ENCODE measurements at places on chromosomes 16 and 17. TPM values are rescaled to one million over a fixed set of nuclear protein-coding genes. Genes with fewer than 3 reads are reported as not detected.

PDIA2 gene
- 1.3 TPM for total RNA-seq

- peaks cover 7% of the 10 kb centered on the region for H3K4me1 ChIP-seq
- no peaks in the 10 kb centered on the region for H3K27me3 ChIP-seq
- no peaks in the 10 kb centered on the region for H3K36me3 ChIP-seq
- DNase-seq: no peak
Measured at GRCh38 chr16:69566240-69566980, 644 bp downstream of the NFAT5 start.

DNA sequence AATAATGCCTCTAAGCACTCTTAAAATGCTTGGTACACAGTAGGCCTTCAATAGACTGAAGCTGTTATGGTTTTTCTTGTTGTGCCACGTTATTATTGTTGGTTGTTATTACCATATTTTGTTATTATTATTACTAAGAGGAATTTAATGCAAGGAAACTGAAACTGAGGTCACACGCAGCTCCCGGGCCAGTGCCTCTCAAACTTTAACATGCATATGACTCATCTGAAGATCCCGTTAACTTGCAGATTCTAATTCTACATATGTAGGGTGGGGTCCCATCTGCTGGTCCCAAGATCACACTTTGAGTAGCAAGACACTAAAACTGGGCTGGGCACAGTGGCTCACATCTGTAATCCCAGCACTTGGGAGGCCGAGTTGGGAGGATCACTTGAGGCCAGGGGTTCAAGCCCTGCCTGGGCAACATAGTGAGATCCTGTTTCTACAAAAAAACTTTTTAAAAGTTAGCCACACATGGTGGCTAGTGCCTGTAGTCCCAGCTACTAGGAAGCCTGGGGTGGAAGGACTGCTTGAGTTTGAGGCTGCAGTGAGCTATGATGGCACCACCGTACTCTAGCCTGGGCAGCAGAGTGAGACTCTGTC, 888 bp downstream of the ACSM5 start:
- no peaks in the 10 kb centered on the region for H3K27me3 ChIP-seq
- no peak overlapping the region for H3K4me3 ChIP-seq
- no peaks in the 10 kb centered on the region for H3K36me3 ChIP-seq
- no peak for DNase-seq
- no peaks in the 10 kb centered on the region for H3K4me1 ChIP-seq
- no peak overlapping the region for H3K27ac ChIP-seq

CTDNEP1 gene
- 123 TPM for total RNA-seq

DNA sequence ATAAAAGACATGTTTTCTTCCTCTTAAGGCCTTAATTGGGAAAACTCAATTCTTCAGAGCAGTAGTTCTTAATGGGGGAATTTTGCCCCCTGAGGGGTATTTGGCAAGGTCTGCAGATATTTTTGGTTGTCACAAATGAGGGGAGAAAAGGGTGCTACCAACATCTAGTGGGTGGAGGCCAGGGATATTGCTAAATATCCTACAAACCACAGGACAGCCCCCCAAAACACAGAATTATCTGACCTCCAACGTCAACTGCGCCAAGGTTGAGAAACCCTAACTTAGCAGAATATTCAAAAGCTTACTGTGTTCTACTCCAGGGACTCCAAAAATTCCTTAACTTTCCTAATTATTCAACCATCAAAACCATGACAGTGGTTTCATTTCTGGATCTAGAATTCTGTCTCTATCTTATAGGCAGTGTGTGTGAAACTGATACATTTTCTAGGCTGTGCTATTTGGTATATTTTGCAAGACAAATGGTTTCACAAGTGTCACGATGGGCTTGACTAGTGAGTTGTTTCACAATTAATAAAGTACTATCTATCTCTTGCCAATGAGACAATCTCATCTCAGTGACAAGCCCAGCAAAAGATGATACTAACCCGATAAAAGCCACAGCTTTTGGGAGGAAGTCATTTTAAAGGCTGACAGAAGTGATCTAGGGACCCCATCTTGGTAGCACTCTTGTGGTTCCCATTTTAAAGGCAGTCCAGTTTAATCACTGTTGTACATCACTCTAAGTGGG, 14.7 kb downstream of the TXNDC11 start:
- no peaks in the 10 kb centered on the region for H3K27me3 ChIP-seq
- no peak overlapping the region for H3K4me3 ChIP-seq
- peaks cover 4% of the 10 kb centered on the region for H3K36me3 ChIP-seq

GRCh38 chr16:88618182-88618955, 20.0 kb upstream of the IL17C start:
- H3K27me3 ChIP-seq: no peaks in the 10 kb centered on the region
- no peak for DNase-seq
- H3K4me1 ChIP-seq: no peaks in the 10 kb centered on the region
- no peak overlapping the region for H3K27ac ChIP-seq
- no peak overlapping the region for H3K4me3 ChIP-seq

DNA sequence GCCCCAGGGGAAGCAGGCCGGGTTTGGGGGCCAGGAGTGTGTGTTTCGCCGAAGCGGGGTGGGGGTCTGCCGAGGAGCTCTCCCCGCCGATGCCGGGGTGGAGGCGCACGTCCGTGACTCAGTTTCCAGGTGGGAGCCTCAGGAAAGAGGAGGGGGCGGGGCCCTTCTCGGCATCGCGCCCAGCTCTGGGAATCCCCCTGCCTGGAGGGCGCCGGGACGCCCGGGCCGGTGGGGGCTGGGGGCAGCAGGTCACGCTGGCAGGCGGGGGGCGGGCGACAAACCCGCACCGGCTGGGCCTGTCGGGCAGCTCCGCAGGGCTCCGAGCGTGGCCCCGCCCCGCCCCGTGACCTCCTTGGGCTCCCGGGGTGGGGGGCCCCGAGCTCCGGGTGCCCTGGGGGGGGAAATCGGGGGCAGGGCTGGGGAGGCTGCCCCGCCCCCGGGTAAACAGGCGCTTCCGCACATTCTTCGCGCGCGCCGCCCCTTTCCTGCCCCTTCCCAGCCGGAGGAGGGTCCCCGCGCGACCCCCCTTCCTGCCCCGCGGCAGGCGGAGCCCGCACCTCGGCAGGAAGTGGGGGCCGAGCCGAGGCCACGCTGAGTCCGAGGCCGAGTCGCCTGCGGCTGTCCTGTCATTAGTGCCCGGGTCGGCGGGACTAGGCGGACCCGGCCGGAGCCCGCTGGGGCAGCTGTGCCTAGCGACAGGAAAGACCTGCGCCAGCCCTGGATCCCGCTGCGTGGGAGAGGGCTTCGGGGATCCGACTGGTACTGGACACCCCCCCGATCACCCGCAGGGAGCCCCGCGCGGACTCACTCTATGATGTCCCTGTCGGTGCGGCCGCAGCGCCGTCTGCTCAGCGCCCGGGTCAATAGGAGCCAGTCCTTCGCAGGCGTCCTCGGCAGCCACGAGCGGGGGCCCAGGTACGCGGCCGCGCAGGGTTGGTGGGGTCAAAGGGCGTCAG, 9.3 kb downstream of the RIPOR1 start:
- H3K27me3 ChIP-seq: peaks cover 87% of the 10 kb centered on the region
- DNase-seq: no peak
- peak overlapping the region; percentile 40 for H3K4me3 ChIP-seq
- no peak overlapping the region for H3K27ac ChIP-seq
- H3K4me1 ChIP-seq: peaks cover 8% of the 10 kb centered on the region

DNA sequence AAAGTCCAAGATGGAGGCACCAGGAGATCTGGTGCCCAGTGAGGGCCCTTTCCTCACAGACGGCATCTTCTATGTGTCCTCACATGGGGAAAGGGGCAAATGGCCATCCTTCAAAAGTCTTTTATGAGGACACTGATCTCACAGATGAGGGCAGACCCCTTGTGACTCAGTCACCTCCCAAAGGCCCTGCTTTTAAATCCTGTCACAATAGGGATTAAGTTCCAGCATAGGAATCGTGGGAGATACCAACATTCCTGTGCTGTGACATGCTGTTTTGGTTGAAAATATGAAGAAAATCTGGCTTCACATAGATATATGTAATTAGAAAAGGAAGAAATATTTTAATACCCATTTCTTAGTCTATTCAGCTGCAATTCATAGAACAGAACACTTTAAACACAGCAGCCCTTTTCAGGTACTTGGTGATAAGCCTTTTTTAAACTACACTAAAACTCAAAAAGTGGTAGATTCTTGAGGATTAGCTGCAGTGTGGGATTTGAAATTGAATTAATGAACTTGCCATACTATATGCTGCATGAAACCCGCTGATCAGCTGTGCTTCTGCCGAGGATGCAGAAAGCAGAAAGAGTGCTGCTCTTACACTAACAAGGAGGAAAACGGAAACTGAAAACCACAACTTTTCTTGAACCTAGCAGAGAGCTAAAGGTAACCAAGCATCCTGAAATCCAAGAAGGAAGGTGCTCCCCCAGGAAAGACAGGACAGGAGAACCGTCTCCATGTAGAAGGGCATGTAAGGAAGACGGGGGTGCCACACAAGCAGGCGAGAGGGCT, 32.7 kb downstream of the VPS53 start:
- no peaks in the 10 kb centered on the region for H3K36me3 ChIP-seq
- H3K27me3 ChIP-seq: no peaks in the 10 kb centered on the region
- no peak for DNase-seq
- no peaks in the 10 kb centered on the region for H3K4me1 ChIP-seq

GRCh38 chr17:15261258-15261801, 3.8 kb downstream of the PMP22 start:
- no peak for DNase-seq
- H3K4me1 ChIP-seq: peaks cover 16% of the 10 kb centered on the region
- H3K27me3 ChIP-seq: peaks cover 42% of the 10 kb centered on the region
- no peaks in the 10 kb centered on the region for H3K36me3 ChIP-seq
- H3K4me3 ChIP-seq: peak overlapping the region; percentile 71
- H3K27ac ChIP-seq: no peak overlapping the region

DNA sequence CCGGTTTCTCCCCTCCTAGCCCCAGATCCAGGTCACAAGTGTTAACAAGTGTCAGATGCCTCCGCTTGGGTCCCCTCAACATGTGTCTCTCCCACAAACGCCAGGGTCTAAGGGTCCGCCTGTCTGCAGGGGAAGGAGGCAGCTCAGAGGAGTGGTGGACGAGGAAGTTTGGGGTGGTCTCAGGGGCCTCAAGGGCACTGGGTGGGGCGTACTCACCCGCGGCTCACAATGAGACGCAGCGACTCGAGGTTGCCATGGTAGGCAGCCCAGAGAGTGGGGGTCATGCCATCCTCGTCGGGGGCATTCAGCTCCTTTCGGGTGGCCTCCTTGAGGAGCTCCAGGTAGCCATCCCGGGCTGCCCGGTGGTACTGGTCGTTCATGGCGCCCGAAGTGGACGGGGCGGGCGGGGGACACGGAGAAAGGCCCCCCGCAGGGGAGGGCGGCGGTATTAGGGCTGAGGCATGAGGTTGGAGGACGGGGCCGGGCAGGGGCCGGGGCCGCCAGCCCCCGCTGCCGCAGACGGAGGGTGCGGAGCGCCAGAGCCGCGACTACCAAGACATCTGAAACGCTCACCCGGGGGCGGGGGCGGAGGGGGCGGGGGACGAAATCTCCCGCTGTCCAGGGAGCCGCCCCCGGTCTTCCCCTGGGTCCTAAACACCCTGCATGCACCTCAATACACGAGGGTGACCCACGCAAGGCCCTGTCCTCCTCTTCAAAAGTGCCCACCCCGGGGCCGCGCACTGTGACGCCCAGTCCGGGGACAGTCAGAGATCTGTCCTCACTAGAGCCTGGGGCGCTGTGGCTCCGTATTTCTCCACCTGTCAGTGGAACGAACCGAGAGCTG, at the start of gene USH1G:
Gene USH1G (minus strand): TSS at position 562 of the 844 bp plus-strand sequence. CDS start 182 bp downstream, at position 380.
- no peak for DNase-seq
- H3K4me1 ChIP-seq: peaks cover 19% of the 10 kb centered on the region
- peaks cover 48% of the 10 kb centered on the region for H3K27me3 ChIP-seq
- H3K27ac ChIP-seq: no peak within 1 kb of the TSS

DCAF7 gene
- 94.1 TPM for total RNA-seq

- no peaks in the 10 kb centered on the region for H3K27me3 ChIP-seq
- H3K27ac ChIP-seq: no peak overlapping the region
- H3K4me1 ChIP-seq: peaks cover 3% of the 10 kb centered on the region
- H3K36me3 ChIP-seq: no peaks in the 10 kb centered on the region
Measured at GRCh38 chr17:36740157-36740556, 138.8 kb downstream of the MRM1 start.

DNA sequence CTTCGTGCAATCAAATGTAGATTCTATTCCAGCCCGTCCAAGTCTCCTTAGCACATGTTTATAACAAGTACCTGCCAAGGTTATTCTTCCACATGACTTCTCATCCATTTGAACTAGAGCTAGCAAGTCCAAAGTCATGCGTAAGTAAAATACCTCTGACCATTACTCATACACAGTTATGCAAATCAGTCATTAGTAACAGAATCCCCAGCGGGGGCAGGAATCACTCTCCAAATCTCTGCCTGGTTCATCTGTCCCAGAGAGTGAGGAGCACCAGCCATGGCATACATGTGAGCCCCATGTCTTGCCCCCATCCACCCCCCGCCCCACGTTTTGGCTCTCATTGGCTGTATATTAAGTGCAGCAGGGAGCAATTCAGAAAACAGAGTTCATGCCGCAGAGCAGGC, 27.7 kb downstream of the SRL start:
- no peaks in the 10 kb centered on the region for H3K27me3 ChIP-seq
- no peak for DNase-seq
- no peaks in the 10 kb centered on the region for H3K36me3 ChIP-seq
- H3K27ac ChIP-seq: no peak overlapping the region

DNA sequence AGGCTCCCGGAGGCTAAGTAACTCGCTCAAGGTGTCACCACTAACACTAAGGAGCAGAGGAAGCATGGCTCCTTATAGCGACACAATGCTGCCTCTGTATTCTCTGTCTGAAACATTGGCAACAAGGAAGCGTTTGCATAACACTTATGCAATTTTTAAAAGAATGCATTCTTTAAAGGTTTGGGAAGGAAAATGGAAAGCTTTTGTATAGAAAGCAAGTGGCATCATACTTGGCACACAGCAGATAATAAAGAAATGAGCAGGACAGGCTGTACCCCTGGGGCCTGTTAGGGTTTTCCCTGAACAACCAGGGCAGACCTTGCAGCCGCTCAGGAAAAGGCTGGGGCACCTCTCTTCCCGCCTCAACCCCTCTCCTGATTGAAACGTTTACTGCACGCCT, 36.9 kb downstream of the PPL start:
- DNase-seq: no peak
- peaks cover 14% of the 10 kb centered on the region for H3K36me3 ChIP-seq
- no peak overlapping the region for H3K27ac ChIP-seq
- H3K27me3 ChIP-seq: no peaks in the 10 kb centered on the region
- no peak overlapping the region for H3K4me3 ChIP-seq

- peak overlapping the region; percentile 21 for H3K4me3 ChIP-seq
- no peak overlapping the region for H3K27ac ChIP-seq
- H3K36me3 ChIP-seq: no peaks in the 10 kb centered on the region
- H3K27me3 ChIP-seq: peaks cover 26% of the 10 kb centered on the region
- H3K4me1 ChIP-seq: peaks cover 56% of the 10 kb centered on the region
- peak; percentile 85 for DNase-seq
Measured at GRCh38 chr17:44543213-44543904, 13.9 kb upstream of the FZD2 start.

NPIPB9 gene
- total RNA-seq: 0.96 TPM

LPO gene
- 0.52 TPM for total RNA-seq

GRCh38 chr17:9105068-9105868, 84.0 kb downstream of the NTN1 start:
- peaks cover 12% of the 10 kb centered on the region for H3K4me1 ChIP-seq
- no peaks in the 10 kb centered on the region for H3K27me3 ChIP-seq
- no peak for DNase-seq
- H3K4me3 ChIP-seq: no peak overlapping the region

FGF11 gene
- total RNA-seq: 15.0 TPM

All from H1 (cell line).